ENCODE measurements at places on chromosomes 7 and 10.

DNA sequence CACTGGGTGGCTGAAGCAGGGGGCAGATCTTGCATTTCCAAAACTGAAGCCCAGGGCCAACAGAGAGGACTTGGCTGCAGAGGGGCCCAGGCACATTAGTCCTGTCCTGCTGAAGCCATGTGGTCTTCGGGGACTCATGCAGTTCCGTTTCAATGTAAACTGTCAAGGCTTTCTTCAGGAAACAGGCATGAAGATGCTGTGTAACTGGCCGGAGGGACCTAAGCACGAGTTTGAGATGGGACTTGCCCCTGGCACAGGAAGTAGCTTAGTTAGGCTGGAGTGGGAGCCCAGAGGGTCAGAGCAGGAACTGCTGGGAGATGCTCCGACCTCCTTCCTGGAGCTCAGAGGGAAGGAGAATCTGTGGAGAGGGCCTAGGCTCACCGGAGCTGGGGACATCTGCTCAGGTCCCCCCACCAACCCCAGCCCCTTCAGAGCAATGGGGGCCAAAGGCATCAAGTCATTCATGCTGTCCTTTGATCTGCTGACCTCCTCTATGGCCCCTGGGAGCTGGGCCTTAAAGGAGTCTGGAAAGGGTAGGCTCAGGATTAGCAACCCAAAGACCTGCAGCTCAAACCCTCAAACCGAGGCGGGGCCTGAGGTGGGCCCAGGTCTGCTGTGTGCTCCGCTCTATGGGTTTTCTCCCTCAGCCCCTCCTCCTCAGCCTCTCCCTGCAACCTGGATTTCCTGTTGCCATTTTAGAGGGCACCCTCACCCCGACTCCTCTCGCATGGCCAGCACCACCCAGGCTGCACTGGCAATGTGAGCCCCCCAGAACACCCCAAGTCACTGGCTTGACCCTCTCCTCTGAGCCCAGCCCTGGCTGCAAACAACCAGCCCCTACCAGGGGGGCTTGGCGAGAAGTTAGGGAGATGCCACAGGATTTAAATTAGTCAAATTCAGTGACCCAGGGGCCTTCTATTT lies 4.4 kb upstream of the MNX1 start:
- DNase-seq, result no peak

DNA sequence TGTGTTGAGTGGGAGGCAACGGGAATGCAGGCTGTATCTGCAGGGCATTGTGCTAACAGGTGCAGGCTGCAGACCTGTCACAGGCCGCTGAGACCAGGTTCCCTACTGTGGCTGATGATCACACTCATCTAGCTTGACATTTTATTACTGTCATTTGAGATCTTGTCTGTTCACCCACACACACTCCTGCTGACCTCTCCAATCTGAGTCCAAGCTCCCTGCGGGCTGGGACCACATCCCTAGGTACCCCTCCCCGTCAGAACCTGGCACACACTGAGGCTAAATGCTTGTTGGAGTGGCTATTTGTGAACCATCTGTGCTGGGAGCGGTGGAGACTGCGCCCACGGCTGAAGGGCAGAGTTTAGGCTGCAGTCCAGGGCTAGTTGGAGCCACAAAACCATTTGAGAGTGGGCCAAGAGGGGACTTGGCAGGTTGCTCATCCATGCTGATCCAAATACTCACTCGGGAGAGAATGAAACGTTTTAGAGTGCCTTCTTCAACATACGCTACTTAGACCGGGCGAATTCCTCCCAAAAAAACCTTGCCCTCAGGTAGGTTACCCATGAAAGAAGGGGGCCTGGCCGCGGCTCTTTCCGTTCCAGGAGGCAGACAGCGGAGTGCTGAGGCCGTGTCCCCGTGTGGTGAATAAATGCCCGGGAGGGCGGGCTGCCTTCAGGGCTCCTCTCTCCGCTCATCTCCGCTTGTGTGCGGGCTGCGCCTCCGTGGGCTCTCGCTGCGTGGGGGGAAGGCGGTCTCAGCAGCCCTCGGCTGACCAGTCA lies 164.4 kb downstream of the RGS10 start:
- no peak for DNase-seq

DNA sequence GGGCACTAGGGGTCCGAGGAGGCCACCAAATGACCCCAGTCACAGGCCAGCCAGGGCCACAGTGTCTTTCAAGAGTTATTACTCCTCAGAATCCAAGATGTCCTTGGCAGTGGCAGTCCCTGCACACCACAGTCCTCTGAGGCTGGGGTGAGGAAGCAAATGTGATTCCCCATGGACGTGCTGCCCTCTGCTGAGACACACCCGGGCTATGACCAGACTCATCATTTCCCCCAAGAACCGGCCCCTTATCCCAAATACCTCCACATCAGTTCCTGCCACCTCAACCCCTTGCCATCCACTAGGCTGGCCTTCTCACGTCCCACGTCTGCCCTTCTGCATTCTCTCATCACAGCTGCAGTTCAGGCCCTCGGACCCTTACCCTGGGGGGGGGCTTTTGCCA lies 5.0 kb downstream of the PRKAG2 start:
- no peak for DNase-seq

DNA sequence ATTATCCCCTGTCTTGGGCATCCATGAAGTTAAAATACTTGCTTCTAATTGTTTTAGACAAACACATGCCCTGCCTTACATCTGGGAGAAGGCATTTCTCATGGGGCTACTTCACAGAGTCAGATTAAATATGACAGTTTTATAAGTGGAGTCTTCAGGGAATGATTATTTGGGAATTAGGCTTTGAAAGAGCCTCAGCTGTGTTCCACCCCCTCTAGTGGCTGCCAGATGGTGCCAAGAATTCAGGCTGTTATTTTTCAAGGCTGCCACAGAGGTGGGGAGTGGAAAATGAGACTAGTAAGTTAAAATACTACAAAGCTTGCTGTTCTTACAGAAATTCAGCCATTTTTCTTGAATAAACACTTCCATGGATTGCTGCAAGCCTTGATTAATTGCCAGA lies 45.8 kb upstream of the DNAH11 start:
- DNase-seq, result no peak

GRCh38 chr10:75211007-75211691 lies 553 bp downstream of the VDAC2 start:
- peak; percentile 53 for DNase-seq

DNA sequence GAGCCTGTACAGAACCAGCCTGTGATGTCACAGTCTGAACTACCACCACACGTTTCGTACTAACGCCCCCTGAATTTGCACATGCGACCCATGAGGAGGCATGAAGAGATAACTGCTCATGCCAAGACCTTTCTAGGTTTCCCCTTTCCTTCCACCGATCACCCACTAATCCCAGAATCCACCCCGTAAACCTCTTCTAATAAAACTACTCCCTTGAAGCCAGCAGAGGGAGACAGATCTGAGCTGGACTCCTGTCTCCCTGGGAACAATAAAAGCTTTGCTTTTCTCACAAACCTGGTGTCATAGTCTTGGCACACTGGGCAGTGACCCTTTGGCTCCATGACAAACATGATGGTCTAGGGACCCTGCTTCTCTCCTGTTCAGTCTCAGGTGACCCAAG lies 144.5 kb downstream of the FRMD4A start:
- DNase-seq, result peak; percentile 15

DNA sequence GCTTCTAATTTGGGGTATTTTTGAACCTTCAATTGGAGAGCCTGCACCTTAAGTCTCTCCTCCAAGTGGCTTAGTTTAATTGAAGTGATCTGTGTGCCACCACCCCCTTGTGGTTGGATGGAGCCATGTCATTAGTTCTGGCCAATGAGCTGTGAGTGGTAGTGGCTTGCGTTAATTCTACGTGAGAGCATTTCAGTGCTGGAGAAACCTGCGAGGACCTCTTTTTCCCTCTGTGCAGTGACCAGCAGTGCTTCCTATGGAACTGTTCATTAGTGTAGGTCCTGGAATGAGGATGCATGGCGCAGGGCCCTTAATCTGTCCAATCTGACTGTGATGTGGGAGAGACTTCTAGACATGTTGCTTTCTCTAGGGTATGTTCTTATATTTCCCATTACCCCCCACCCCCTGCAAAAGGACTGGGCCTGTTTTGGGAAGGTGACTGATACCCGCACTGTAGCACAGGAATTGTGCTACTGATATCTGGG lies 3.8 kb downstream of the HILPDA start:
- peak; percentile 78 for DNase-seq

GRCh38 chr10:21531164-21531563 lies 2.9 kb upstream of the MLLT10 start:
- DNase-seq, result no peak

DNA sequence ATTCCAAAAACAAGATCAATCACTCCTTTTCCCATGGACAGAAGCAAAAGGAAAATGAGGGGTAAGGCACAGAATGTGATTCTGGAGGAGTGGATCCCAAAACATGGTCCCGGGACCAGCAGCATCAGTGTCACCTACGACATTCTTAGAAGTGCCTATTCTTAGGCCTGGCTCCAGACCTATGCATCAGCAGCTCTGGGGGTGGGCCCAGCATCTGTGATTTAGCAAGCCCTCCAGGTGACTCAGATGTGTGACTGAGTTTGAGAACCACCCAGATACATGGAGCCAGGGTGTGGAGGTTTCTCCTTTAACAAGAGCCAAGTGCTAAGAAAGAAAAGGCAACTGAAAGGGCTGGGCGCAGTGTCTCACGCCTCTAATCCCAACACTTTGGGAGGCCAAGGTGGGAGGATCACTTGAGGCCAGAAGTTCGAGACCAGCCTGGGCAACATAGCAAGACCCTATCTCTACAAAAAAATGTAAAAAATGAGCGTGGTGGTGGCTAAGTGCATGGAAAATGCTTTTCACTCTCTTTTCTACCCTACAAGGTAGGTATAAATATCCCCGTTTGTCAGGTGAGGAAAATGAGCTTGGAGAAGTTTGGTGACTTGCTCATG lies 17.1 kb upstream of the ARPC1A start:
- DNase-seq, result no peak

DNA sequence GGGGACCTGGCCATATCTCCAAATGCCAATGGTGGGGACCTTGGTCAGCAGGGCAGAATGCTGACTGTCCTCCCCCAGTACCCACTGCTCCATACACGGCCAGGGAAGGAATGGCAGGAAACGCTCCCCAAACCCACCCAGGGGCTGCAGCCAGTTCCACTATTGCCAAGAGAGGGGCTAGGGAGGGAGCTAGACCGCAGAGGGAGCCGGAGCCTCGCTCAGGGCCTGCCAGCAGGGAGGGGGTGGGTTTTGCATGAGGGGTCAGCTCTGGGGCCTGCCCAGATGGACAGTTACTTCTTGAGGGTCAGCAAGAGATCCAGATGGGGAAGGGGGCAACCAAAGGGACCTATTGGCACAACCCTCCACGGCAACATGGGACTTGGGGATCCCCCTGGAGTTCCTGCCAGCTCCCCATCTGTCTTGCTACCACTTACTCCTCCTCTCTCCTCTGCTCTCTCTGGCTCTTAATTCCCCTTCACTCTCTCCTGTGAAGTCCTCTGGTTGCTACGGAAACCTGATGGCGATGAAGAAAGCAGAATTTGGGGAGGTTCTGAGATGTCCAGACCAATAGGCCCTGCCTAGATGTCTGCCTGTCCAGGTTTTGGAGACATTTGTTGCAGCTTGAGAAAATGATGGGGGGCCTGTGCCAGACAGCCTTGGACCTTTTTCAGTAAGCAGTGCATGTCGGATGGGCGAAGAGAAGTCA lies 12.6 kb downstream of the FGF8 start:
- no peak for DNase-seq

GRCh38 chr10:68318331-68319059 lies 13.4 kb upstream of the HNRNPH3 start:
- DNase-seq, result no peak

DNA sequence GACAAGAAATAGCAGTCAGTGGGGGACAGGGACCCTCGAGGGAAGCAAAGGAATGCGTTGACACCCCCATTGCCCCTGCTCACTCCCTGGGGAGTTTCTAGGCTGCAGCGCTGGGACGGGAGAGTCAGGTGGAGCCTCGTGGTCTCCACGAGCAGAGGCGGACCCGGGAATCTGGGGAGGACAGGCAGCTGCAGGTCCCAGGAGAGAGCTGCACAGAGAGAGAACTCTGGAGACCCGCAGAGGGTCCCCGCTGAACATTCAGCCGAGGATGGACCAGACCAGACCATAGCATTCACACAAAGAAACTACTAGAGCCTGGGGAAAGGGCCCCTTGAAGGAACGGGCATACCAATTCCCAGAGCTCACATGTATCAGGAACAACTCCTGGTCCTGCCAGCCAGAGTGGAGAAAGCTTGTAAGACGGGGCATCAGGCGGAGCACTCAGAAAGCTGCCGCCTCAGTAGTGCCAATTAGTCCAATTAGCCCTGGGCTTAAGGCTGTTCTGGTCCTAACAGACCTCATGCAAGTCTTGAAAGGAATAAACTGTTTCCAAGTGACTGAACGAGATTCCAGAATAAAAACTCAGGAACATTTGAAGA lies 966.7 kb upstream of the ZNF722 start:
- no peak for DNase-seq

- DNase-seq, result peak; percentile 25
These were observed 134.1 kb downstream of the ZNF438 start for GRCh38 chr10:30897547-30897946.

DNA sequence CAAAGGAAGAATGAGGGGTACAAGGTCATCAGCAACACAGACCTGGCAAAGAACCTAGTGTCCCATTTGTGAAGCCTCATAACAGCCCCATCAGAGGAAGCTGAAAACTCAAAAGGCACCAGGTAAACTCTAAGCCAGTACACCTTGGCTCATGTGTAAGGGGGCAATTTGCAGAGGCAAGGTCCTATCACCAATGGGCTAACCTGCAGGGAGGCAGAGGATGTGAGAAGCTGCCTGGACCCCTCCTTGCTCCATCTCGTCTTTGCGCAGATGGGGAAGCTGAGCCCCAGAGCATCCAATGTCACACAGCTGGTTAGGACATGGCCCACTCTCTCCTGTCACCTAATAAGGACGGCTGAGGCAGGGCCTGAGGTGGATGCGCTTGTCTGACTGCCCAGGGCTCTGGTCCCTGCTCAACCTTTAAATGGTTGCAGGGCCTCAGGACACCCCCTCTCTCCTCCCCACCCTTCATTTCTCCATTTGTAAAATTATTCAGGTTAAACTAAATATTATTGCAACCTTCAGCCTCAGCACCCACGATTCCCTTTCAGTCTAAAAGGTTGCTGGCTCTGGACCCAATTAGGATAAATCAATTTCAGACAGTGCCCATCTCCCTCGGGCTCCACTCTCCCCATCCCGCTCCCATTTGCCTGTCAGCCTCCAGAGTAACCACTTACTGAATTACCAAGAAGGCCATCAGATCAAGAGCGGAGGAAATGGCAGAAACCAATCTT lies 135.3 kb downstream of the OAT start:
- DNase-seq, result no peak

DNA sequence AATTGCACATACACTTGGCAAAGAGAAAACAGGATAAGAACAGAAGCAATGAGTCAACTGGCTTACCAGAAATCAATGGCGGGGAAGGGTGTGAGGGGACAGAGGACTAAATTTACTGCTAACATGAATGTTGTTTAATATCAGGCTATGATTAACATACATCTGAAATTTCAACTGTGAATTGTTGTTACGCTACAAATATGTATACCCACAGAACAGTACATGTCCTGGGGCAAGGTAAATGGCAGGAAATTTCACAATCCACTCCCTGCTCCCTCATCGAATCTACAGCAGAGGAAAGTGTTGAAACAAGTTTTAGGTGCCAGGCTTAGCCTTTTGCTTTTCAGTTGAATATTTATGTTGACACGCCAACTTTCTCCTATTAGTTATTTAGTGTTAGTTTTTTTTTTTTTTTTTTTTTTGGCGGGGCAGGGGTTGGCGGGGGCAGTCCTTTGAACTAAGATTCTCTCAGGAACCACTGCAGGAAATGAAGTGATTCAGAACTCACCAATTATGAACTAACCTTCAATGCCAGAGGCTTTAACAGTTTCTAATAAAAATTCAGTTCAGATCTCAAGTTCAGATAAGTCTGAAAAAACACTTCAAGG lies 99.0 kb downstream of the UBE2H start:
- no peak for DNase-seq

GRCh38 chr10:122460891-122461293 lies 461 bp upstream of the HTRA1 start:
- no peak for DNase-seq
